ENCODE measurements at places on chromosomes 16 and 17.

DNA sequence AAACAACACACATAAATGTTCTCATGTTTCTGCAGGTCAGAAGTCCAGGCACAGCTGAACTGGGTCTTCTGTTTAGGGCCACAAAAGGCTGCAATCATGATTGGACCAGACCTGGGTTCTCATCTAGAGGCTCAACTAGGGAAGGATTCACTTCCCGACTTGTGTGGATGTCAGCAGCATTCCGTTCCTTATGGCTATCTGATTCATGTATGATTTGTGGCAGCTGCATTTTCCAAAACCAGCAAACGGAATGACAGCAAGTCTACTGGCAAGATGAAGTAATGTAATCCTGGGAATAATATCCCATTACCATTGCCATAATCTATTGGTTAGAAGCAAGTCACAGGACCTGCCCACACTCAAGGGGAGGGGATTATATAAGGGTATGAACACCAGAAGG lies 22.1 kb downstream of the CEP112 start:
- H3K4me1 ChIP-seq = no peaks in the 10 kb centered on the region
- peaks cover 5% of the 10 kb centered on the region for H3K27me3 ChIP-seq
- no peak for DNase-seq
- H3K36me3 ChIP-seq = no peaks in the 10 kb centered on the region

- H3K4me3 ChIP-seq = no peak overlapping the region
- H3K27ac ChIP-seq = no peak overlapping the region
- peaks cover 1% of the 10 kb centered on the region for H3K27me3 ChIP-seq
- no peaks in the 10 kb centered on the region for H3K36me3 ChIP-seq
- DNase-seq = no peak
- peaks cover 26% of the 10 kb centered on the region for H3K4me1 ChIP-seq
Measured at GRCh38 chr16:55495616-55496289, 13.1 kb upstream of the LPCAT2 start.

DNA sequence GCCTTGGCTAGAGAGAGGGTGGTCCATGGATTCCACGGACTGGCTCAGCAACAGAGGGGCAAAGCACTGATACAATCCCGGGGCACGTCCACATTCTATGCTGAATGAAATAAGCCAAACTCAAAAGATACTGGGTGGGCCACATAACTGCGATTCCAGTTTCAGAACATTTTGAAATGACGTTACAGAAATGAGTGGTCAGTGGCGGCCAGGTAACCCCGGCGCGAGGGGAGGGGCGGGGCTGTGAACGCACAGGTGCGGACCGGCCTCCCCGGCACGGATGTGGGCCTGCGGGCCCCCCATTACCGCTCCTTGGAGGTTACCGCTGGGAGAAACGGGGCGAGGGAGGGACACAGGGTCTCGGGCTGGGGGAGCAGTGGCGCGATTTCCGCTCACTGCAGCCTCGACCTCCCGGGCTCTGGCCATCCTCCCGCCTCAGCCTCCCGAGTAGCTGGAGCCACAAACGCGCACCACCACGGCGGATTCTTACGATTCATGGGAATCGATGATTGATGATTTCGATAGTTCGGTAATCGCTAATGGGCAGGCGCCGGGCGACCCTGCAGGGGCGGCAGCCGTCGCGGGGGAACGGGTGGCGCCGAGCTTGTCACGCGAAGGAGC lies 559 bp downstream of the MVD start:
- H3K27ac ChIP-seq = peak overlapping the region; percentile 82
- H3K27me3 ChIP-seq = no peaks in the 10 kb centered on the region
- H3K4me1 ChIP-seq = peaks cover 19% of the 10 kb centered on the region
- H3K4me3 ChIP-seq = peak overlapping the region; percentile 93
- peaks cover 25% of the 10 kb centered on the region for H3K36me3 ChIP-seq

- no peaks in the 10 kb centered on the region for H3K36me3 ChIP-seq
- no peaks in the 10 kb centered on the region for H3K4me1 ChIP-seq
- no peak overlapping the region for H3K4me3 ChIP-seq
- H3K27ac ChIP-seq = no peak overlapping the region
- peaks cover 2% of the 10 kb centered on the region for H3K27me3 ChIP-seq
Measured at GRCh38 chr17:43475494-43476089, 8.2 kb upstream of the DHX8 start.

DNA sequence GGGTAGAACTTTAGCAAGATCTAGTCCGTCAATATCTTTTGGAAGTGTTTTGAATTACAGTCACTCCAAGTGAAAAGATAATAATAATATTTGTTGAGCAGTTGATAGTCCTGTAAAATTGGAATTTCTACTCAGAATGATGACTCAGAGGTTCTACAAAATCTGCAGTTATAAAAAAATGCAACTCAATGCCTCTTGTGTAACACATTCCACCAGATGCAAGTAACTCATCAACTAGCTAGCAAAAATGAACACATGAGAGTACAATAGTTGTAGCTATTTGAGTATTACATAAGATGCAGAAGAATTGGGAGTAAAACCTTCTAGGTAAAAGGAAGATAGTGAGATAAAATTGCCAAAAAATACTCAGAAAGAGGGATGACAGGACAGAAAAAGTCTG lies 177.2 kb downstream of the CDH8 start:
- no peaks in the 10 kb centered on the region for H3K36me3 ChIP-seq
- no peak overlapping the region for H3K4me3 ChIP-seq
- H3K27me3 ChIP-seq = no peaks in the 10 kb centered on the region

All from activated T-helper 2 cell treated with anti-CD3 and anti-CD28 coated beads, Interferon-gamma antibody, Interleukin-2, Interleukin-4, amounts not matched to agents 10 μg/mL and 5 μg/mL and 100 μg/mL, durations not matched to agents 14 hours and 24 hours and 36 hours (primary cell).